ENCODE measurements at places on chromosomes 16 and 17.

- no peak overlapping the region for H3K4me3 ChIP-seq
- peaks cover 88% of the 10 kb centered on the region for H3K27me3 ChIP-seq
- H3K4me1 ChIP-seq, result peaks cover 10% of the 10 kb centered on the region
- no peak for DNase-seq
- no peaks in the 10 kb centered on the region for H3K36me3 ChIP-seq
Observed at GRCh38 chr17:81390029-81390872, 5.0 kb upstream of the BAHCC1 start.

- H3K4me3 ChIP-seq, result no peak overlapping the region
- H3K27ac ChIP-seq, result no peak overlapping the region
- DNase-seq, result no peak
- no peaks in the 10 kb centered on the region for H3K36me3 ChIP-seq
Observed at GRCh38 chr16:3266873-3267537, 10.6 kb upstream of the MEFV start.

DNA sequence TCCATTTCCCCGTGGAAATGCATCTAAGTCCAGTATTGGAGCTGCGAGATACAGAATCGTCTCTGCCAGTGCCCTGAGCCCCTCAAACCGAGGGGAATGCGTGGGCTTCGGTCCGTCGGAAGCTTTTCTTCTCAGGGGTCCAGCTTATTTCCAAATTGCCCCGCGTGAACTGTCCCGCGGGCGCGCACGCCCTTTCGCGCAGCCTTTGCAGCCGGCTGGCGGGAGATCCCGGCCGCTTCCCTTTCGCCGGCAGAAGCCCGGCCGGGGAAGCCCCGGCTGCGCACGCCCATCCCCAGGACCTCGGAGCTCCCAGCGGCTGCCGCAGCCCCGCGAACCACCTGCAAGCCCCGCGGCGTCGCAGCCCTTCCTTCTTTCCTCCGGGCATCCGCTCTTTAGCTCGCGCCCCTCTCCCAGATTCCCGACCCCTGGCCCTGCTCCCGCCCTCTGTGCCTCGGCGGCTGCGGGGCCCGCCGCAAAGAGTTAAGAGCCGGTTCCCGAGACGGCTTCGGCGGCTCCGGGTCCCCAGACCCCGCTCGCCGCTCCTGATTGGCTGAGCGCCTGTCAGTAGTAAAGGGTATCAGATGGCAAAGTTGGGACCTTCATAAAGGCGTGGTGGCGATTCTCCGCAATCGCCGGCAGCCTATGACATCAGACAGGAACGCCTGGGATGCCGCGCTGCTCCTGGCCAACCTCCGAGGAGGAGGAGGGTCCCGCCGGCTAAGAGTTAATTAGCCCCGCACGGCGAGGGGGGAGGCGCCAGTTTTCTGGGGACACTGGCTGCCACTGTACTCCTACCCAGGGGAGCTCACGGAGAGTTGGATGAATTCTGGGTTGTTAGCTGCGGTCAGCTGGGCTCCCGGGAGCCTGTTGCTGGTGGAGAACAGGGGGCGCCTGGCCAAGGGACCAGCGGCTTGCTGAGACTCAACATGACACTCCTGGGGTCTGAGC, at the start of gene MYOCD:
MYOCD (plus strand) TSS at position 628 of the 948 bp plus-strand sequence; CDS start at position 927, 299 bp downstream.
- H3K27ac ChIP-seq, result no peak within 1 kb of the TSS
- no peaks in the 10 kb centered on the region for H3K27me3 ChIP-seq
- no peaks in the 10 kb centered on the region for H3K4me1 ChIP-seq
- H3K36me3 ChIP-seq, result no peaks in the 10 kb centered on the region

DNA sequence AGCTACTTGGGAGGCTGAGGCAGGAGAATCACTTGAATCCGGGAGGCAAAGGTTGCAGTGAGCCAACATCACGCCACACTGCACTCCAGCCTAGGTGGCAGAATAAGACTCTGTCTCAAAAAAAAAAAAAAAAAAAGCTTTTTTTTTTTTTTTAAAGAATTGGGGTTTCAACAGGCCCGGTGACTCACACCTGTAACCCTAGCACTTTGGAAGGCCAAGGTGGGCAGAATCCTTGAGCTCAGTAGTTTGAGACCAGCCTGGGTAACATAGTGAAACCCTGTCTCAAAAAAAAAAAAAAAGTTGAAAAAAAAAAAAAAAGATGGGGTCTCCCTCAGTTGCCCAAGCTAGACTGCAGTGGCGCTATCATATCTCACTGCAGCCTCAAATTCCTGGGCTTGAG, 6.6 kb upstream of the HEXIM2 start:
- peaks cover 13% of the 10 kb centered on the region for H3K4me1 ChIP-seq
- H3K4me3 ChIP-seq, result no peak overlapping the region

Measured in MM.1S (cell line).